Urinary bladder (tissue), 4 donors: ENCODE measurements at places on chromosomes 12 and 14. TPM values are rescaled to one million over a fixed set of nuclear protein-coding genes. Genes with fewer than 3 reads are reported as not detected.

PLEKHD1 gene
- 0.04 TPM for polyA plus RNA-seq

AICDA gene
- polyA plus RNA-seq: 0.14 TPM

KRT72 gene
- not detected for polyA plus RNA-seq

GLIPR1L1 gene
- not detected for polyA plus RNA-seq

GNG2 gene
- 9.6 TPM for polyA plus RNA-seq
